ENCODE measurements at places on chromosomes 7 and 10.

DNA sequence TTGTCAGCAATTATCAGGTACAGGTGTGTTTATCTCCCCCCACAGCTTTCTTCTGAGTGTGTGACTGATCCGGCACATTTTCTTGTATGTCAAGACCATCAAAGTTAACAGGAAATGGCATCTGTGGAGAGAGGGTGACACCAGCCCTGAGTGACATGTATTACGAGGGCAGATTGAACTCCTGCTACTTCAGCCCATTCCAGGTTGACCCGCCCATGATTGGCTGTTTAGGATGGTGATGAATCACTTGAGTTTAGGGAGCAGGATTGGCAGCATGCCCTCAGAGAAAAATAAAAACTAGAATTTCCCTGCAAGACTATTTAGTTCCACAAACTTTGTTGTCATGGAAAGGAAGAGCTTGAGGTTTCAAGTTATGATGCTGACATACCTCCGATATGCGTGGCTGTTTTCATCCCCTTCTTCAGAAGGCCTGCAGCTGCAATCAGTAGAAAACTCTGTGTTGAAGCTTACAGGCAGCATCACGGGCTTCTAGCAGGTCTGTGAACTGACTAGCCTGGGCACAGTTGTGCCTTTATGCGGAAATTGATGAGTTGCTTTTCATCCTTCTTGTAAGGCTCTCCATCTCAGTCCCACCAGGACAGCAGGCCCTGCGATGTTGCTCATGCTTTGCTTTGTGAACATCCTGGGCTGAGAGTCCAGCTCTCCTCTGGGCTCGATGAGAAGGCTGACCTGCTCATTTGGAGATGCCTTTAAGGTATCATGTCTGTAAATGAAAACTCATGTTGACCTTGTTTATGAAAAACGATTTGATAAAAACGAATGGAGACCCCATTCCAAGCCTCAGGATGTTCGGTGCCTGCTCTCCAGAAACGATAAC, 8.0 kb upstream of the CELF2 start:
- no peak for DNase-seq

GRCh38 chr7:50455658-50456057, 5.5 kb upstream of the FIGNL1 start:
- DNase-seq = no peak

DNA sequence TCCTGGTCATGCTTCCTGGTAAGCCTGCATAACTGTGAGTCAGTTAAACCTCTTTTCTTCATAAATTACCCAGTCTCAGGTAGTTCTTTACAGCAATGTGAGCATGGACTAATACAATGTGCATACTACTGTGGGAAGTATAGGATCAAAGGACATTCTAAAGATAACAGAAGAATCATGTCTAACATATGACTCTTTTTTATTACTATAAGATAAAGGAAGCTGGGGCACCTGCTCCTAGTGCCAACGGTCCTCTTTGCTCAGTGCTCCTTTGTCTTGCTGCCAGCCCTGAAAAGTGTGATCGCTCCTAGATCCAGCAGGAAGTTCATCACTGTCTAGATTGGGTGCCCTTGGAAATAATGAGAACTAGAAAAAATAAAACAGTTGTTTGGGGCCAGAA, 143.3 kb upstream of the NOBOX start:
- DNase-seq = no peak

GRCh38 chr10:32954545-32955298, 3.3 kb downstream of the ITGB1 start:
- DNase-seq = no peak

GRCh38 chr10:13402021-13402420, 53.9 kb upstream of the SEPHS1 start:
- DNase-seq = no peak

DNA sequence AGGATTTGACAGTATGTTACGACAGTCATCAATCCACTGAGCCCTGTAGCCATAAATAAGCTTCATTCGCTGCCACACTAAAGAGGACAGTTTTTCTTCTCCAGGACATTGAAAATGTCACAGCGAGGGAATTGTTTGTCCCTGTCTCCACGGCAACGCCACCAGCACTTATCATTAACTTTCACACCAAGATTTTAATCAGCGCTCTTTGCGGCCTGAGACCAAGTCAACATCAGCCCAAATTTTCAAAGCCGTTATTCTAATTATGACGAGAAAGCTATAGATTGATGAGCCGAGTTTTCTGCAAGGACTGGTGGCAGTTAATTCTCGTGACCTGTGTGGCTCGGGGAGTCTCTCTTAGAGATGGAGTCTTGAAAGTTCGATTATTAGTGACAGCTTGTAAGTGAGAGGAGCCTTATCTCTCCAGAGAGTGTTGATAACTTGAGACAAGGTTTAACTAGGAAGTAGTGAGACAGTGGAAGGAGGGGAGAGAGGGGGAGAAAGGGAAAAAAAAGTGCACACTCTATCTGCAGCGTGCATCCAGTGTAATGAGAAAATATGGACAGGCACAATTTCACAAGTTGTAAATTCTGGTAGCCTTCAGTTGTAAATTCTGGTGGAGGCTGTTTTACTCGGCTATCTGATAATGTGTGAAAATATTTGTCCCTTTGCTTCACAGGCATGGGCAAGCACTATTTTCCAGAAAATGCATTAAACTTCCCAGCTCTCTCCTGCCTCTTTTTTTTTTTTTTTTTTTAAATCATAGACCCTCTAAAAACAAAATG, 473.3 kb downstream of the LRMDA start:
- DNase-seq = no peak

GRCh38 chr10:11907914-11908313, 84.8 kb downstream of the PROSER2 start:
- DNase-seq = no peak

DNA sequence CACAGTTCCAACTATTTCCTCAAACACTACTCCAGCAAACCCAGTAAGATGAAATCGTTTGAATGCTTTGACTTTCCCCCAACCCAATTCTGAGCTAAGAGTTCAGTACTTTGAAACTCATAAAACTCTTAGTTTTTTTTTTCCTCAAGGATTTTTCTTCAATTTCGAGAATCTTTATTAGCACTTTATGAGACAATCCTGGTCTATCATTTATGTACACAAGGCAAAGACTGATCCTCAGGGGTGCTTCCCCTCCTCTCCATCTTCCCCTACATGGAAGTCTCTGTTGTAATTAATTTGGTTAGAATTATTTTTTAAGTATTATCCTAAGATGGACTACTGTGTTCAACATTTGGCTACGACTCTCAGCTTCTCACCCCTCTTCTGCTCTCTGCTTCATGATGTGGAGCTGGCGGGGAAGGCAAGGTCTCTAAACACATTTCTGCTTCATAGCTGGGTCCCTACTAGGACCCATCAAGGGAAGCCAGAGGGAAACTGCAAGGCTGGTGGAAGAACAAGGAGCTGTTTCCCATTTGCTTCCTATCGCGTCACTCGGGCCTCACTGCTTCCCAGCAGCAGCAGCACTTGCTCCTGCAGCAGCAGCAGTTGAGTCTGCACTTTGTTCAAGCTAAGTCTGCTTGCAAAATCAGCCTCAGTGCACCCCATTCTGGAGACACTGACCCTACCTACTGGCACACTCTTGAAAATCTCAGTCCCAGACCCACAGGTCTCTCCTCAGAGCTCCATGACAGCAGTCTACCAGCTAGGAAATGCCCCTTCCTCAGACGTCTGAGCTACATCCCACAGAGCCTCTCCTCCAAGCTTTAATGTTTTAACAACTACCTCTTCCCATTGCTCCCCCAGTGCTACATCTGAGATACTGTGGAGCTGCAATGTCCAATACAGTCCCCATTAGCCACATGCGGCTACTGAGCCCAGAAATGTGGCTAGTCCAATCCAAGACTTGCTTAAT, 90.0 kb downstream of the CHCHD3 start:
- no peak for DNase-seq

- DNase-seq = no peak
Observed at GRCh38 chr7:155590215-155591018, 44.1 kb upstream of the CNPY1 start.

DNA sequence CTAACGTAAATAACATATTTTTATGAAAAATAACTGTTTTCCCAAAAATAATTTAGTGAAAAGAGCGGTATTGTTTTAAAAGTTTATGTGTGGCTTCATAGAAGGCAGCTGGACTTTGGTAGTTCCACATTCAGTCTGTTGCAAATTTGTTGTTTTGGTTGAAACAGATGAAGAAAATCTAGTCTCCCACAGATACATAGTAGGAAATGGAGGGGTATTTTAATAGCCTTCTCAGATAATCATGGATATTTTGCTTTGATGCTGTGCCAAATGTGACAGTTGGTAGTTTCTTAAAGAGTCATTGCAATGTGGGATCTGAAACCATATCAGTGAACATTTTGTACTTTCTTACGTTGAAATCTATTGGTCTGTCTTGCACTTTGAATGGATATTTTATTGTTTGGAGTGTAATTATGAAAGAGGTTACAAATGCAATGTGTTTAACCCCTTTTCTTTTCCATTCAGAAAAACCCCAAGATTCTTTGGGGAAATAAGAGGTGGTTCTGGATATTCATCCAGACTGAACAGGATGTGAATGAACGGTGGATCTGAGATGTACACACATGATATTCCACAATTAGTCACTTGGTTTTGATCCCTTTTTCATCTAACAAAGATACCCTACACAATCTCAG, 10.4 kb downstream of the ZNF365 start:
- no peak for DNase-seq

- DNase-seq = no peak
Observed at GRCh38 chr7:37770838-37771237, 77.6 kb upstream of the NME8 start.

DNA sequence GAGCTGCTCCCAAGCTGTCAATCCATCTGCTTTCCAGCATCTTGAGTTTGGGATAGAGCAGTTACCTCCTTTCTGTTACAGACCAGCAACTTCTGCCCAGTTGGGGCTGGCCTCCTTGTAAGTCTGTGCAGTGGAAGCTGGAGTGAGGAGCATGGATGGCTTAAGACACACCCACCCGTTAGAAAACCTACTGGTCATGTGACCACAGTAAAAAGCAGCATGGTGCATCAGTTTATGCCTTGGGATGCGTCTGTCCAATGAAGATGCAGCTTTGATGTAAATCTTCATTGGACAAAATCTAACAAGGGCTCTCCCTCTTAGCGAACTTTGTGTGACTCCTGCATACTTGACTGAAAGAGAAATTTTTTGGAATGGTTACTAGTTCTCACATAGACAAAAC, 453.5 kb downstream of the TYW1 start:
- no peak for DNase-seq

GRCh38 chr7:139753693-139754111, 24.1 kb downstream of the HIPK2 start:
- DNase-seq = no peak

- DNase-seq = peak; percentile 32
Observed at GRCh38 chr7:81280531-81280930, 361.7 kb upstream of the SEMA3C start.

GRCh38 chr7:21771906-21772610, 173.6 kb downstream of the CDCA7L start:
- peak; percentile 58 for DNase-seq

GRCh38 chr7:158476331-158476932, 111.2 kb downstream of the PTPRN2 start:
- no peak for DNase-seq

DNA sequence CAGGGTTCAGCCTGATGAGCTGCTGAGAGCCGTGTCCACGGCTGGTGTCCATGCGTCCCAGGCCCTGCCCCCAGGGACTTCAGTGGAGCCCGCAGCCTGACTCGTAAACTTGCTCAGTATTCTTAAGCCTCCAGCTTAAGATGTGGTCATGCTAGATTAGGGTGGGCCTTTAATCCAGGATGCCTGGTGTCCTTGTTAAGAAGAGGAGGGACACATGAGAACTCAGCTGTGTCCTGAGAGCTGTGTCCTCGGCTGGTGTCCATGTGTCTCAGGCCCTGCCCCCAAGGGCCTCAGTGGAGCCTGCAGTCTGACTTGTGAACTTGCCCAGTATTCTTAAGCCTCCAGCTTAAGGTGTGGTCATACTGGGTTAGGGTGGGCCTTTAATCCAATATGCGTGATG, 23.0 kb downstream of the DOCK1 start:
- DNase-seq = no peak

- peak; percentile 93 for DNase-seq
Observed at GRCh38 chr7:80940539-80941207, 21.8 kb upstream of the SEMA3C start.

DNA sequence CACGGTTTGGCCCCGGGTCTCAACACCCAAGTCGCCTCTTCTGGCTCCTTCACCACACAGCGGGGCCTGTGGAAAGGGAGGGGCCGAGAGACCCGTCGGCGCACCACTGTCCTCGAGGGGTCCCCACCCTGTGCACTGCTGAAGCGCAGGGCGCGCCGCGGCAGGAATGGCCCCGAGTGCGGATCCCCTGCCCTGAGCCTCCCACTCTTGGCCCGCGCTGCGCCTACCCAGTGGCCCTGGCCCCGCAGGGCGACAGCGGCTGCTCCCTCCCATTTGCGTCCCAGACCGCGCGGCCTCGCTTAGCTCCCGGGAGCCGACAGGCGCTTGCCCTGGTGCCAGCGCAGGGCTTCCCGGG, 2.1 kb upstream of the SFMBT2 start:
- DNase-seq = no peak

DNA sequence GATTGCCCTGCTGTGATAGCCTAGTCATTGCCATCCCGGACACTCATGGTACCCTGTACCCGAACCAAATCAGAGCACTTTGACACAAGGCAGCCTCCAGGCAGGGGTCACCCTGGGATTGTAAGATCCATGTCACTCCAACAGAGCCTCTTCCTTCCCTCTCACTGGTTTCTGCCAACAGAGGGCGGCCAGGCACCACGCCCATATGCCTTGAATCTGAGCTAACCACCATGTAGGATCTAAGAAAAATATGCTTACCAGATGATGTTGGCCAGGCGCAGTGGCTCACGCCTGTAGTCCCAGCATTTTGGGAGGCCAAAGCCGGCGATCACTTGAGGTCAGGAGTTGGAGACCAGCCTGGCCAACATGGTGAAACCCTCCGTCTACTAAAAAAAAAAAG, 389.2 kb upstream of the KLF6 start:
- no peak for DNase-seq

GRCh38 chr10:73577788-73578187, 13.4 kb downstream of the USP54 start:
- DNase-seq = peak; percentile 73

DNA sequence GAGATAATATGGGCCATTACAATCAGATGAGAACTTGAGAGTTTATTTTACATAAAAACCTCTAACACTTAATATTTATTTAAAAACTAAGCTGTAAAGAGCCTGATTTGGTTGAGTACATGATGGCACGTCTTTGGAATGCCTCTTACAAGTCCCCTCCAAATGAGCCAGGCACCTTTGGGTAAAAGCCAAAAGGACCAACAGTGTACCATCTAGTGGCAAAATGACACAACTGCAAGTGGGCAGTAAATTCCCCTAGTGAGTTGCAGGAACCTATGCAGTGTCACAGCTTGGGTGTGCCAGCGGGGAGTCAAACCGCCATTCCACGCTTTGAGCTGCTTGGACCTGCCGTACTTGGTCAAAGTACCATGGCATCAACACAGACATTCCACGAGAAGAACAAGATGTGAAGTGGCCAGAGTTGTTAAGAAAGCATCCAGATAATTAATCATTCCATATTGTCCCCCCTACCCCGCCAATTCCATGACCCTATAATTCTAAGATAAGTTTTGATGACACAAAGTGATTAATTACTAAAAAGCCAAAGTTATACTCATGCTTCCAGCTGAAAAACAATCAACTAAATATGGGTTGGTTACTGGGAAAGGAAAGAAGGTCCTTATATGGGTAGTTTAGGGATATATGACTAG, 115.2 kb downstream of the SORBS1 start:
- DNase-seq = peak; percentile 76

All from foreskin keratinocyte (primary cell).